Hematopoietic multipotent progenitor cell treated with erythropoietin and hydrocortisone succinate and interleukin-3 and kit ligand, for 17 days (in vitro differentiated cells): ENCODE measurements at places on chromosomes 12 and 14.

DNA sequence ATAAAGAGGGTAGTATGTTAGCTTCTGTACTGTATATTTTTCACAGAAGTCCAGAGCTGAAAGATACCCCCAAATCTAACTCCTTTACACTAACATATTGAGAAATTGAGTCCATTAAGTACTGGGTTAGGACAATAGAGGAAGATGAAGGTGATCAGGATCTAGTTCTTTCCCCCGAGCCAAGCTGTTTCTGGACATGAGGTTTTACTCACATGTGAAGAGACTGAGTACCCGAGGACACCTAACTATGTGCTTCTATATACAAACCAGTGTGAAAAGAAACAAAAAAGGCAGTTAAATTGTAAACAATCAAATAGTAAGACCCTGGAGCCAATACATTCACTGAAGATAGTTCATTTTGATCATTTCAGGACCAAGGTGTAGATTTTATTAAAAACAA, 3.8 kb upstream of the TRHDE start:
- DNase-seq, result no peak

DNA sequence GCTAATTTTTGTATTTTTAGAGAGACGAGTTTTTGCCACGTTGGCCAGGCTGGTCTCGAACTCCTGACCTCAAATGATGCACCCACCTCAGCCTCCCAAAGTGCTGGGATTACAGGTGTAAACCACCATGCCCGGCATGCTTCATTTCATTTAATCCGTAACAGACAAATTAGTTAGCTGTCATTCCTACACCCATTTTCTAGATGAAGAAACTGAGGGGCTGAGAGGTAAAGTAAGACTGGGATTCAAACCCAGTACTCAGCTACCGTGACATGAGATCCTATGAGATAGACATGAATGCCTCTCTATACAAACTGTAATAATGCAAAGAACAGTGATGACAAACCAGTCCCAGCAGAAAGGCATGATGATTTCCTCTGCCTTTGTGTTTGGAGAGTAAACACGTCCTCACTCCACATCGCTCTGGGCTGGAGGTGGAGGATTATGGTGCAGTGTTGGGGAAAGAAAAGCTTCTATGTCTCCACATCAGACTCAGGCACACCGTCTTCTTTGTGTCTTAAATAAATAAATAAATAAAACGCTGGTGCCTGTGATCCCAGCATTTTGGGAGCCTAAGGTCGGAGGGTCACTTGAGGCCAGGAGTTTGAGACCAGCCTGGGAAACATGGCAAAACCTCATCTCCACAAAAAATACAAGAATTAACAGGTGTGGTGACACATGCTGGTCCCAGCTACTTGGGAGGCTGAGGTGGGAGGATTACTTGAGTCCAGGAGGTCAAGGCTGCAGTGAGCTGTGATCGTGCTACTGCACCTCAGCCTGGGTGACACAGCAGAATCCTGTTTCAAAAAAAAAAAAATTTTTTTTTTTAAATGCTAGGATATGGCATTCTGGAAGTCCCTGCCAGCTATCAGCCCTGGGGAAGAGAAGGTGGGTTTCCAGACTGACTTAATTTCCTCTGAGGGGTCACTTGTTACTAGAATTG, 10.5 kb downstream of the VSX2 start:
- no peak for DNase-seq

DNA sequence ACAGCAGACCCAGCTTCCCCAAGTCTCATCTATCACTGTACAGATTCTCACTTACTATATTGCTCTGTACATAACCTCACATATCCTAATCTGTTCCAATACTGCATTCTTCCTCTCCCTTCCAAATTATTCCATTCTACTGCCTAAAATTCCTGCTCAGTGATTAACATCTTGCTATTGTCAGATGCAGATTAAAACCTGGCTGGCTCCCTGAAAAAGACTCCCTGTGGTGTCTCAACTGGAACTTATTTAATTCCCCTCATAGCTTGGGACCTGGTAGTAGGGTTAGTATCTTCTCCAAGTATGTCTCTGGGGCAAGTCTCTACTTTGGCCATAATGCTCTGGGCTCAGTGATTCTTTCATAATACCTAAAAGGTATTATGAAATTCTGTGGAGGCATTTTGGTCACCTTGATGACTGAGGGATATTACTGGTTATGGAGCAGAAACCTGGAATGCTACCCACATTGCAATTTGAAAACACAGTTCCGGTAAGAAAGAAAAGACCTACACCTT, 55.8 kb downstream of the PAWR start:
- DNase-seq, result no peak

DNA sequence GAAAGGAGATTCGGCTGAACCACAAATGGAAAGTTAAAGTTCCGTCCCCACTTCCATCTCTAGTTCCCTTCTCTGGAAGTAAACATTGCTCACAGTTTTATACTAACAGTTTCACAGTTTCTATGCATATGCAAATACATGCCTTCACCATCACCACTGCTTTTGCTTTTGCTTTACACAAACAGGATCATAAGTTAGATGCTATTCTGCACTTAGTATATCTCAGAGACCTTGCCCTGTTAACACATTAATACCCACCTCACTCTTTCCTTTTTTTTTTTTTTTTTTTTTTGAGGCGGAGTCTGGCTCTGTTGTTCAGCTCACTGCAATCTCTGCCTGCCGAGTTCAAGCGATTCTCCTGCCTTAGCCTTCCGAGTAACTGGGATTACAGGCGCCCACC, 890 bp downstream of the TEP1 start:
- DNase-seq, result no peak

GRCh38 chr14:50957296-50957695, 13.0 kb upstream of the PYGL start:
- DNase-seq, result no peak

DNA sequence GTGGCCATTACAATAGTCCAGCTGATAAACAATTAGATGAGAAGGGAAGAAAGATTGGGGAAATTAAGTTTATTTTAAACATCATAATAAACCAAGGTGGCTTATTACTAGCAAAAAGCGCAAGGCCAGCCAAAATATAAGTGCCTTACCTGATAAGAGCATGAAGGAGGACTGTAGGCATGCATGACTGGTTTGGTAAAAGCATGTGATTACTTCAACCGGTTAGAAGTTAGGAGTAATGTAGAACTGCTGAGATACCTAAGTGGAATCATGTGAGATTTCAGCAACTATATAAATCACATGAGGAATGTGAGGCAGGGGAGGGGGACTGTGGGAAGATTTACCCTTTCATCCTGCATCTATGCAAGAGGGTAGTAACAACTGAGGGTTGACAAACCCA, 59.7 kb upstream of the CCDC196 start:
- no peak for DNase-seq

GRCh38 chr14:50339178-50339804, 27.2 kb downstream of the DMAC2L start:
- DNase-seq, result no peak

- no peak for DNase-seq
Measured at GRCh38 chr14:68820536-68820935, 27.7 kb upstream of the ZFP36L1 start.

DNA sequence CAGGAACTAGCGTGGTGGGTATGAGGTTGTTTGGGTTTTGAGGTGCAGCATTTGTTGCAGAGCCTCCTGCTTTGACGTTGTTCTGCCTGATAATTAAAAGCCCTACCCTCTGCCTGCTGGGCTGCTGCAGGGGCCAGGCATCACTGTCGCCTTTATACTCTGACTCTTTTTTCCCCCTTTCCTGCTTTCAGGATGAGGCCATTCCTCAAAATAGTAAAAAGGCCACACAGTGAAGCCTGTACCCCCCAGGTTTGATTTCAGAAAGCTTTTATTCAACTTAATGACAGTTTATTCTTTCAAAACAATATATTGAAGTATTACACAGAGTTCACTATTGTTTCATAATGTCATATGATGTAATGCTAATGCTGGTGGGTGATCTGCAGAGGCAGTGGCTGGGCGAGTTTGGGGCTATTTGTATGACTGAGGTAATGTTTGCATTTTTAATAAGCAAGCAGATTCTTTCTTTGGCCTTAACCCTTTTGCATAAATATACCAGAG, 9.1 kb downstream of the BORCS5 start:
- DNase-seq, result no peak
